ENCODE measurements at places on chromosomes 3 and 15.

- DNase-seq: no peak
Observed at GRCh38 chr3:72247126-72247525, 462.2 kb upstream of the PROK2 start.

GRCh38 chr3:9056581-9056980 is 93.3 kb upstream of the RAD18 start:
- no peak for DNase-seq

DNA sequence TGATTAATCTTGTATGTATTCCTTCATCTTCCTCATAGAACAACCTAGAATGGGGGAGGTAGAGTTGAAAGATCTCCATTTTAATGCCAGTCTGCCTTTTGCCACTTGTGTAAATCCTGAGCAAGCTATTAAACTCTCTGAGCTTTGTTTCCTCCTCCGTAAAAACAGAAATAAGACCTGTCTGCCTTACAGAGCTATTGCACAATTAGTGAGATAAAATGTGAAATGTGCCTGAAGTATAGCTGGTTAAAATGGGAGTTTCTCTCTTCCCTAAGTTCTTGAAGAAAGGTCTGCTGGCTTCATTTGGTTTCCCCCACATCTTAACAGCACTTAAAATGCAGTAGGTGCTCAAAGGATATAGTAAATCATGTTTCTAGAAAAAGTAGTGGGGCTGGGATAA is 19.0 kb downstream of the ALDH1A2 start:
- no peak for DNase-seq

DNA sequence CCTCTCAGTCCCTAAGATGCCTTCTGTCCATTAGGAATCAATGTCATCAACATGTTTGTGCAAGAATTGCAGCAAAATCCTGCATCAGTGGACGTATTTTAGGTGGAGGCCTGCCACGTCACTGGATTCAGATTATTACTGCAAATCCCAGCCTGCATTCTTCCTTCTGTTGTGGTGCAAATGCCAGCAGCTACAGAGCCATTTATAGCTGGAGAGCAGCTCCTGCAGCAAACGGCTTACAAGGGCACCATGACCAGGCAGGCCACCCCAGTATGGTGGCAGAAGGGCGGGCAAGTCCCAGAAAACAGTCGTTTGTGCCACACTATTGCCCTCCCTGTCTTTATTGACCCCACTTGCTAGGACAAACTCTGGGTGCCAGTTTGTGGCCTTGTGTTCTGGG is 74.7 kb downstream of the SNRK start:
- DNase-seq: no peak

GRCh38 chr15:75867449-75867848 is 24.2 kb downstream of the UBE2Q2 start:
- DNase-seq: no peak

- DNase-seq: no peak
Observed at GRCh38 chr3:122956693-122957455, 70.7 kb downstream of the SEMA5B start.

DNA sequence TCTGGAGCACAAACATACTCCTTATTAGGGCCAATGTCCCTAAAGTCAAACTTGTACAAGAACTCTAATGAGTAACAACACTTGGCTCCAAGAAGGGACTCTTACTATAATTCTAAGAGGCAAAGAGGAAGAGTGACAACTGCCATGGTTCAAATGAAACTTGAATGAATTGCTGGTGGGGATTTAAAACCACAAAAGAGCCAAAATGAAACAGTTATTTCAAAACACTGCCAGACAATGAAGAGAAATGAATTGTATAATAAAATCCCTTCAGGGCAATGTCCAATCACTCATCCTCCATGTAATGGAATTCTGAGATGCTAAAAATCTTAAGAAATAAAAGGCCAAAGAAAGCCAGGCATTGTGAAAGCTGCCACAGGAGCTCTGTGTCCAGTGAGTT is 14.2 kb downstream of the THRB start:
- no peak for DNase-seq

- no peak for DNase-seq
Observed at GRCh38 chr3:159432682-159433340, 555.8 kb upstream of the IL12A start.

- DNase-seq: no peak
Observed at GRCh38 chr15:75153565-75154276, 48.0 kb upstream of the C15orf39 start.

DNA sequence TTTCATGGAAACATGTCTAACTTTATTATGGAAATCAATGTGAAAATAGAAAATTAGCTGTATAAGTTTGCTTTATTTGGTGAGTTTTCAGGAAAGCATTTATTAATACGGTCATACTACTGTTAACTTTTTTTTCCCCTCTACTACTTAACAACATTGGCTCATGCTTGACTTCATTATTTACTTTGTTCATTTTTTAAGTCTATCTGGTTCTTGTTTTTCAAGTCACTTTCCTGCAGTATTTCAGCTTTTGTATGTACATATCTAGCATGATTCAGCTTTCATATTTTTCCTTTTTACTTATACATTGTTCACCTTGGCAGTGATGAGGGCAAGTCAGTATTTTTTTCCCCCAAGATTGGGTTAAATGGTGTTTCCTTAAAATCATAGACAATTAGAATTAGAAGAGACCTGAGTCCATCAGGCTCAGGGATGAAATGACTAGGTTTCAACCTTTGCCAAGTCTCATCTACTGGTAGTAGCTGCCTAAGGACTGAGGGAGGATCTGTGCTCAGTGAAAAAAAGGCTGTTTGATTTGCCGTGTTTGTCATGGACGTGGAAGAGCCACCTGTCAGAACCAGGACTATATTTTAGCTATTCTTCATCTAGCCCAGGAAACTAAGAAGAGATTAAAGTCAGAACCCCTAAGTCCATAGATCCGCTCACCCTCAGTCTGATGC is 15.4 kb downstream of the TMOD3 start:
- DNase-seq: no peak

- no peak for DNase-seq
Observed at GRCh38 chr3:3753416-3753815, 45.8 kb upstream of the LRRN1 start.

DNA sequence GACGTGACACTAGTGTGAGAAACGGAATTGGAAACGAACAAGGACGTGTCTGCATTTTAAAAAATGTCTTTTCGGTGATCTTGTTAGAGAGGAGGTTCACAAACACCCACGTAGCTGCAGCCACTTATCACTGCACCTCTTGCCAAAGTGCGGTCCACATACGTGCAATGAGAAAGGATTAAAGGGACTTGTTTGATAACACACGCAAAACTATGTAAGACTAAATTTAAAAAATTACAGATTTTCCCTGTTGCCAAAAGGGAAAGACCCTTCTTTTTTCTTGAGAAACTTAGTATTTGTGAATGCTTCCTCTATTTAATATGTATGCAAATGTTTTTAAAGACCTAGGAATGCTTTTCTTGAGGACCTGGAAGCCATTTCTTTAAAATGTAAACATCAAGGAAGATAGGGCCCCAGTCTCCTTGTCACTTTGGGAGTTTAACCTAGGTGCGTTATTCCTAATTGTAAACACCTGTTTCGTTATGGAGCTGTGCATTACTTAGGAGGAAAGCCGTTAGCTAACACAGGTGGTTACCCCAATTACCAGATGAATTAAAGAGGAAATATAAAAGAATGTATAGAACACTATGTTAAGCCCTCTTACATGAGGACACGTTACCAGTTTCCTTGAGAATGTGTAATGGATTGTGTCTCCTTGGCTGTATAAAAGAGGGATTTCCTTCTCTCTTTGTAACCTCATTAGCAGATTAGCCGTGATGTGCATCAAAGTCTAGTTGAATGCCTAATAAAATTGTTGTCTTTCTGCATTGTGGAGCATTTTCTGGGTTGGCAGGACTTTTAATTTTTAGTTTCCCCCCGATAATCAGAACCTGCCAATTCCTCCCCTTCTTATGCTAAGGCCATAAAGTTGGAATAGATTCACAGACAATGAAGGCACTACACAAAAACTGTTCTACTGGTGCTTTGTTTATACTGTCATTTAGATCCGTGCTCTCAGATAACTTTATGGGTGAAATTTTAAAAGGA is 1.0 kb downstream of the LEKR1 start:
- no peak for DNase-seq

DNA sequence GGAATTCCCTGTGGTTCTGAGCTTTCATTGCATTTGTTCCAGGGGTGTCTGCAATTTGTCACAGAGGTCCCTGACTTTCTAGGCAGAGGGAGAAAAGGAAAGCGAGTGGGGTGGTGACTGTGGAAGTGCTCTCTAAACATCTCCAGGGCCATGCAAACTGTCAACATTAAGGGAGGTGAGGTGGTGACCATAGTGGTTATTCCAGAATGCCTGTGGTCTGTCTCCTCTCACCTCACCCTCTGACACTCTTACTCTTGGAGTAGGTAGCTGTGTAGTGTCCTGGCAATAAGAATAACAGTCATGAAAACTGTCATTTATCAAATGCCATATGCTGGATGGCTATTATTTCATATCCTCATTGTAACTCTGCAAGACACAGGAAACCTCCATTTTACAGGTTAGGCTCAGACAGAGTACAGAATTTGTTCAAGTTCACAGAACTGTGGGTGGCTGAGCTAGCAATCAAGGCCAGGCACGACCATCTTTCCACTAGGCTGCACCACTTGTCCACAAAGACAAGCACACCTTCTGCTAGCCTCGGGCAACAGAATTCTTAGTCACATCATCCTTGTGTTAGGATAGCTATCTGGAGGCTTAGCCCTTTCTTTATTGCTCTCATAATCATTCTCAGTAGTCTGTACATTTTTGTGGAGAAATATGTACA is 179.4 kb downstream of the CD47 start:
- DNase-seq: no peak

DNA sequence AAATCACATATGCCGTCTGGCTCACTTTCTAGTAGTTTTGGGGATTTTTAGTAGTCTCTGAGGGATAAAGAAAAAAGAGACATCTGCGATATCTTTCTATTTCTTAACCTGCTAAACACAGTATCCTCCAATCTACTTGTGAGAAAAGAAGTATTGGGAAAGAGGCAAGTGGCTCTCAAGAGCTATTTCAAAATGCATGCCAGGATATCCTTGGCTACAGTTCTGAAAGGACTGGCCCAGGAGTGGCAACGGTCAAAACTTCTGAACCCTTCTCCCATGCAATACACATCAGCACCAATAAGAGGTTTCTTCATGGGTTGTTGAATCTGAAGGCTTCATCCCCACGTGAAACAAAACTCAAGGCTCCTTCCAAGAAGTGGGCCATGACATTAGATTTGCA is 204.0 kb upstream of the WNT5A start:
- DNase-seq: no peak

DNA sequence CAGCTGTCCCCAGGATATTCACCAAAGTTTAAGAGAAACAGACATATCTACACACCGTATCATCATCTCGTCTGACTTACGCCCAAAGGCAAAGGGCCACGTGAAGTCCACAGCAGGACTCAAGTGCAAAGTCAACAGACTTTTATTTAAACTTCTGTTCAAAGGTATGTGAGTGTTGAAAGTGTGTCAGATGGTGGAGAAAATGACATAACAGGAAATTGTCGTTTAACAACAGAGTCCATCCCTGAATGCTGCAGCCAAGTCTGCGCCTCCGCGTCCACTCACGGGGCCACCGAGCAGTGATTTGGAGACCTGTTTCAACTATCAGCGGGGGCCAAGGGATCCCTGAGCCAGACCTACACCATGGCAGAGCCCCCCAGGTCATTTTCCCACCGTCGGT is 165.6 kb downstream of the XXYLT1 start:
- no peak for DNase-seq

DNA sequence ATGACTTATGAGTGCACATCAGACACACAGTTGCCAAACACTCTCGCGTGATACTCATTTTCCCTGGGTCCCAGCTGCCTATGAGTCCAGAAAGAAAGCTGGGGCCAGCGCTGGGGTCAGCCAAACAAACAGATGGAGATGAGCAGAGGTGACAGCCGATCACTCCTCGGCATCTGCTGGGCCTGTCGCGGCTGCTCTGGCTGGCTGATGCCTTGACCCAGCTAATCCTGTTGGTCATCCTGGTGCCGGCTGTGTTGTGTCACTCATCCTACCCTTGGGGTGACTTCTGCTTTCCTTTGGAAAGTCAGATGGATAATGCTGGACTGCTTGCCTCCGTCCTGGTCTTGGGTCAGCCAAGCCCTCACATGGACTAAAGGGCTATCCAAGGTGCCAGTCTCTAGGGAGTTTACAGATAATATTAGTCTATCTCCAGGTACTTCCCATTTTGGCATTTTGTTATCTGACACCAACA is 105.3 kb upstream of the PDZRN3 start:
- no peak for DNase-seq

DNA sequence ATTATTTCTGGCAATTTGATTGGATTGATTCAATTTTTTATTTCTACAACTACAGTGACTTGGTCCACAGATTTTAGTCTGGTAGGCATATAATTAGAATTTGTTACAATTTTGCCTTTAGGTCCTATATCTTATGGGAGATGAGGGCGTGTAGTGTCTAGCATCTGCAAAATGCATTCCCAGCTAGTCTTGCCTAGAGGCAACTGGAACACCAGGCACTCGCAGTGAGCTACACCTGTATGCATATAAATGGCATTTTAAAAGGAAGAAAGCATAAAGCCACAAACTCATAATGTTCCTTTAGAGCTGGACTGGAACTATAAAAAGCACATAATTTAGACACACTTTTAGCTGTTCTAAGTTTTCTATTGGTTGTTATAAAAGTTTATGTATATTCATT is 17.9 kb upstream of the SPPL2A start:
- DNase-seq: no peak

GRCh38 chr3:183252973-183253527 is at the start of gene B3GNT5:
B3GNT5 (plus strand) TSS chr3:183253253; CDS start chr3:183269799, 16,546 bp downstream.
- DNase-seq: no peak

- no peak for DNase-seq
Observed at GRCh38 chr15:67914537-67915460, 75.0 kb upstream of the RNU6-1 start.

GRCh38 chr3:172021164-172021563 is 18.2 kb upstream of the FNDC3B start:
- no peak for DNase-seq

DNA sequence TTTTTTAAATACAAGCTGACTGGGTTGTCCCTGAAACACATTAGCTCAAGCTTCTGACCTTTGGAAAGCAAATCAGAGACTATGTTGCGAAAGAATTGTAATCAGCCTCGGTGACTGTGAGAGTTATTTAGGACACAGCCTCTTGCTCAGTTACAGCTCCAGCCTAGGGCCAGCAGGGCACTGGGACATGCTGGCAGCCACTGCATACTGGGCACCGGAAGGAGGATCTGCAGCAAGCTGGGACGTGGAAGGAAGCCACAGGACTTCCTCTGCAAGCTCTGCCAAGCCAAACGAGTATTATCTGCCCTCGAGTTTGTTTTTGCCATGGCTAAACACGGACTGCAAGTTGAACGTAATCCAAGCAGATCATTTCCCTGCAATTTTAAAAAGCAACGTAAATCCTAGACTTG is 24.4 kb upstream of the COPG1 start:
- peak; percentile 23 for DNase-seq

DNA sequence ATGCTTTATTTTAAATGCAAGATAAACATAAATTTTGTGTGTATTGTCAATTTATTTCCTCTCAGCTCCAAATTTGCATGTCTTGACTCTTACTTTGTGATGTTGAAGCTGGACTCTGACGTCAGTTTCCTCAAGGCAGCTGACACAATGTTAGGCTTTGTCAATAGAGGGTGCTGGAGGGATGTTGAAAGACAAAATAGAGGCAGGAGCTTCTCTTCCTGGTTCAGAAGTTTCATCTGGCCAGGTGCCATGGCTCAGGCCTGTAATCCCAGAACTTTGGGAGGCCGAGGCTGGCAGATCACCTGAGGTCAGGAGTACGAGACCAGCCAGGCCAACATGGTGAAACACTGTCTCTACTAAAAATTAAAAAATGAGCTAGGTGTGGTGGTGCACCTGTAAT is 408.6 kb downstream of the GBE1 start:
- no peak for DNase-seq

GRCh38 chr15:38069511-38070011 is 135.1 kb downstream of the TMCO5A start:
- DNase-seq: no peak

GRCh38 chr15:48965972-48966371 is 2.3 kb upstream of the SHC4 start:
- peak; percentile 42 for DNase-seq

Data from stimulated activated naive CD8-positive, alpha-beta T cell treated with anti-CD3 and anti-CD28 coated beads, Interleukin-15, amount 100 ng/mL, for 72 hours (primary cell).